NCI-H1436 treated with DMSO at 0.1 percent for 48 hours (cell line): ENCODE measurements at places on chromosomes 7 and 10.

DNA sequence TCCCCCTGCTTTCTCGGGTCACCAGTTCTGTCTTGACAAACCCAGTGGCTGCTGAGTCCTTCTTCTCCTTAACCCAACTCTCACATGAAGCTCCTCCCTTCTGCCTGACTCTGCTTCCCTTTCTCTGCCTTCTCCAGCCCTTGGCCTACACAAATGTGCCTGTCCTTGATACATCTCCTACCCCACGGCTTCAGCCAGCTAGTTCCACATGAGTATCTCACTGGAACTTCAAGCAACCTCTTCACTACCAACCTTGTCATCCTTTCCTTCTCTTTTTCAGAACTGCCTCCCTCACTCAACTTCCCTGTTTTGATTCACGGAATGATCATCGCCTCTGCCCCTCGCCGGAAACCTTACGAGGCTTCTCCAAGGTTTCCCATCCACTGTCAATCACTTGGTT is 55.9 kb downstream of the PDIA4 start:
- no peak for DNase-seq

DNA sequence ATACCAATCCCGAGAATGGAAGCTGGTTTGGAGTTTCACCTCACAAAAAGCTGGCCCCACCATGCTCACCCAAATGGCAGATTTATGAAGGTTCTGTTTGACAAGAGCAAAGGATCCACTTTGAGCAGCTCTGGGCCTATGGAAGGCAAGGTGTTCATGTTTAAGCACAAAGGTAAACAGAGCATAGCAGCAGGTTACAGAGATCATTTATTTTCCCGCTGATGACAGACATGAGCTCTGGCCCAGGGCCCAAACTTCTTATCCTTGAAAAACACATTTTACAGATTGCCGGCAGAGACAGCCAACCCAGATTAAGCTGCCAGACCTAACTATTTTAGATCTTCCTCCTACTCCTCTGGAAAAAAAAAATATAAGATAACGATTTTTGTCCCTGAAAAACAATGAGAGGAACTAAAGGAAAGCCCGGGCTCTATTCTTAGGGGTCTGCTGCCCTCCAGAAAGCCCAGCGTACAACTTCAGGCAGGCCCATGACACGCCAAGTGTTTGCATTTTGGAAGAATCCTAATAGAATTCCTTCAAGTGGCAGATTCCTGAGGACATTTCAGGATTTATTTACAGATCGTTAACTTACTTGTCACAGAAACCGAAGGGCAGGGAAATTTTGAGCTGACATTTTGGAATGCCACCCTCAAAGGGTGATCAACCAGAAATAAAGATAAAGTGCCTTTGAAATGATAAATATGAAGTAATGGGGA is 40.0 kb downstream of the SYPL1 start:
- peak; percentile 51 for DNase-seq

DNA sequence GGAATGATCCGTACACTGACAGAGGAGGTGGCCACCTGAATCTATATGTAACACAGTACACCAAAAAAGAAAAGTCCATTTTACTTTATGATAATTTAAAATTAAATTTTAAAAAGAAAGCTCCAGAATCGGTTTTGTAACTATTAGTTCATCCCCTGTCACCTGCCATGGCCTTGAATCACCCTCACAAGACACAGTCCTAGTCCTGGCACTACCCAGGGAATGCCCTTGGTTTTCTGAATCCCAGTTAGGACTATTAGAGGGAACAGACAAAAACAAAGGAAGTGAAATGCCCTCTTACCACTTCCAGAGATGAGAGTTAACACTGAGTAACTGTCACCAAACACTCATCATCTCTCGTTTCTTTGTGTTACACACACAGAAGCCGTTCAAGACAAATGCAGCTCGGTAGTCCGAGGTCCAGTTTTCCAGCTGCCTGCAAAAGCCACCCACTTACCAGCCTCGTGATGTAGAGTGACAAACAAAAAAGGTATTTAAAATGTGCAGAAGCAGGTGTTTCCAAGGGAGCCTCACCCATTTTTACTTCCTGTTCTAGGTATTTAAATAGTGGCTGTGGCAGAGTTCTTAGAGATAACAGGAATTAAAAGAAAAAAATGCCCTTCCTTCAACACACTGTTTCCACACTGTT is 6.1 kb downstream of the PTPRN2 start:
- DNase-seq: peak; percentile 27

DNA sequence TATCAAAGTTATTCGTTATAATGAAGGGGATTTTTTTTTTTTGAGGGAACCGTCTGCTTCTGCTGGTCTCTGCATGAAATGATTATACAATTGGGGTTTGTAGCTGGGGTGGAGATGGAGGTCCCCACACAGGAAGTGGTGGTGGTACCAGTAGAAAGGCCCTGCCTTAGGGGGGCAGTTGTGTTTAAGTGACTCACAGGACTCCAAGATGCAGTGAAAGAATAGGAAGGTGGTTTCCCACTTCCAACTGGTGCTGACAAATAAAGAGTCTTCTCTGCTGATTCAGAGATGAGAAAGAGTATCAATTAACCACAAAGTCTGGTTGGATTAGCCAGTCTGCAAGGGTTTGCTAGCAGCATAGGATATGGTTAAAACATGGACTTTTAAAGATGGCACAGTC is 376.0 kb downstream of the SORCS3 start:
- DNase-seq: no peak

GRCh38 chr7:63040966-63041610 is 957.6 kb upstream of the ZNF722 start:
- DNase-seq: no peak

DNA sequence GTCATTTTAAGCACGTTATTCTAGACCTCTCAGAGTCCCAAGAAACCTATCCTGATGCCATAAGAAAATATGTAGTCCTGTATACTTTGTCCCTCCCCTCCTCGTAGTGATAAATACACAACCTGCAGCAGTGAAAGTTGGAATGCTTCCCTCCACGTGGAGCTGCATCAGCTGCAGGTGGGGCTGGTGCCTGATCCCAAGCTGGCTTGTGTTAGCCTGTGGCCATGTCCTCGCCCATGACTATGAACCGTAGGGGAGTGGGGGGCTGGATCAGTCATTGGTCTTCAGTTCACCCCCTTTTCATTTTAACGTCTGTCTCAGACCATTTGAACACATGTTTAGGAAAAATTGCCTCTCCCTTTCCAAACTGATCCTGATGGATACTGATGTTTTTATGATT is 171.4 kb upstream of the HABP2 start:
- DNase-seq: no peak

GRCh38 chr10:45063591-45064231 is 63.0 kb downstream of the ZNF22 start:
- no peak for DNase-seq

DNA sequence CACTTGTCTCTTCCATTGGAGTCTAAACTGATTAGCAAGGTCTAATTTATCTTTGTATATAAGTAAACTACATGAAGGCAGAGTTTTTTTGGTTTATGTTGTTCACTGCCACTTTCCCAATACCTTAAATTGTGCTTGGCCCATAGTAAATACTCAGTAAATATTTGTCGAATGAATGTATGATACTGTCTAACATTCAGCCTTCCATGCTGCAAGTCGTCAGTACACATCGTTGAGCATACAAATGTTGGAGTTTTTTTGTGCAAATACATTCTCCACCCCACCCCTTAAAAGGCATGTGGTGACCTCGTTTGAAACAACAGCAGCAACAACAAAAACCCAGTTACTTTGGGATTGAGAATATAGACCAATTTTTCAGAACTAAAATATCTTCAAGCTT is 17.4 kb upstream of the IGF2BP3 start:
- no peak for DNase-seq

- DNase-seq: no peak
Measured at GRCh38 chr10:9911488-9911887, 1106.2 kb upstream of the CELF2 start.

GRCh38 chr7:1848911-1849311 is 178.8 kb downstream of the ELFN1 start:
- DNase-seq: no peak

DNA sequence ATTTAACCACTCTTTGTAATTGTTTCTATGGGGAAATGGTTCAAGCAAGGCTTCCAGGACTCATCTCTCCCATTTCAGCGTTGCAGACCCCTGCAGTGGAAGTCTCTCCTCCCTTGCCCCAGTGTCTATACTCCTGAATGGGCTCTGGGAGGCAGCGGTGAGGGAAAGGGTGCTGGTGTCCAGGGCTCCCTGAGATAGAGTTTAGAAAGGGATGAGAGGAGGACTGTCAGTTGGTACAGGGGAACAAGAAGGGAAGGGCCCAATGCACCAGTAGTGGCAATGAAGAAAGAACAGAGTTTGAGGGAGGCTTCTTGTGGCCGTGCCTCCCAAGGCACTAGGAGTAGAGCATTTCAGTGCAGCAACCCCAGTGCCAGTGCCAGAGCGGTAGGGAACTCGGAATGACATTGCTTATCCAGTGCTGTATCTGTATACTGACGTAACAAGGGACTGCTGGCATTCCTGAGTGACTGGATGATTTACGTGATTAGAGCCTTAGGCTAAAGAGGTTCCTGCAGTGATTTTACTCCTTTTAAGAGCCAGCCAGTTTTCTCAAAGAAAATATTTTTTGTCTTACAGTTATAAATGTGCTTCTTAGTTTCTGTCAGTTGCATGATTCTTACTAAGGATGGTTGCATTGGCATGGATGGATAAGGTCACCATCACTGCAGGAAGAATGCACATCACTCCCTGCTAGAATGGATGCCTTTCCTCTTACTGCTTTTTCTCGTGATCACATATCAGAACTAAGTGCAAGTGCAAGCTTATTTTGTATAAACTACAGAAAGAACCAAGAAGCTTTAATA is 28.0 kb downstream of the PRPF18 start:
- DNase-seq: no peak

DNA sequence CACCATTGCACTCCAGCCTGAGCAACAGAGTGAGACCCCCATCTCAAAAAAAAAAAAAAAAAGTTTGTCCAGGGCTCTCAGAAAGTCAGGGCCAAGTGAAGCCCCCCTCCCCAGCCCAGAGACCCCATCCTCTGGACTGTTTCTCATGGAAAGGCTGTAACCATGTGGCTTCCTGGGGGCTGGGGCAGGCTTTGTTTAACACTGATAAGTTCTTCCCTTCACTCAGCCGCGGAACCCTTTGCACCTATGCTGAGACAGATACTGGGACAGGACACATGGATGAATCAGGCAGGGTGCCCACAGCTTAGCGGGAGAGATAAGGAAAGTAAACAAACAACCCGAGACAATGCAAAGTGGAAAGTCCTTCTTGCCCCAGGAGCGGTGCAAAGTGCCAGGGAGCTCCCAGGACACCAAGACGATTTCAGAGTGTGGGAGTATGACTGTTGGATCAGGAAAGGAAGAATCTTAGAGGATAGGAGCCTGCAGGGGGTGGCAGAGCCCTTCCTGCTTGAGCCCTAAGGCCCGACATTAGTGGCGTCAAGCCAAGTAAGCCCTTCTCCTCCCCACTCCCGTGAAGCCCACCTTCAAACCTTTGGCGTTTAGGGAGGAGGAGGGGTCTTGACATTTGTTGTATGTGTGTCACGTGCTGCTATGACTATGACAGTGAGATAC is 11.6 kb downstream of the MLXIPL start:
- DNase-seq: no peak

- DNase-seq: no peak
Measured at GRCh38 chr10:5508786-5509185, 9.4 kb upstream of the CALML5 start.

- DNase-seq: peak; percentile 5
Measured at GRCh38 chr7:146116521-146117222, at the start of gene CNTNAP2. Gene CNTNAP2 (plus strand): TSS chr7:146116801. CDS start chr7:146116877, 76 bp downstream.

DNA sequence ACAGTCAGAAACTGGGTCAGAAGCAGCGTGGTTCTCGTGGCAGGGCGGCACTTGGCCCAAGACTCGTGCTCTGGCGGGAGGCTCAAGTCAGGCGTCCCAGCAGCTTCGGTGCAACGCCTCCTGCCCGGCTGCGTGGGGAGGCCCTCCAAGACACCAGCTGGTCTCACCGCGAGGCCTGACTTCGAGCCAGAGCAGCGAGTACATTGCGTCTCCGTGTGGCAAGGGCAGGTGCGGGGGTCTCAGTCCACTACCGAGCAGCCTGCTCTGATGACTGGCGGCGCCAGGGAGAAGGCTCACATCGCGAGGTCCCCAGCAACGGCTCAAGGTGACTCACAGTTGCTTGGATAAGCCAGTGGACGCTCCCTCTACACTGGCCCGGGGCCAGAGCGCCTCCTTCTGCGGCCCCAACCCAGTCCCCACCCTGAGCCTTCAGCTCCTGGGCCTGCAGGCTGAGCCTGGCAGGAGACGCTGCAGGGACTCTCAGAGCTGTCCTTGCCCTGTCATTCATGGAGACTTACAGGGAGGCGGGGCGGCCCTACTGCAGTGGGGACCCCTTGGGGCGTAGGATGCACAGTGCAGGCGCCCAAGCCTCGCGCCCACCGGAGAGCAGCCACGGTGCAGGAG is 41.9 kb upstream of the PRKAR1B start:
- no peak for DNase-seq

DNA sequence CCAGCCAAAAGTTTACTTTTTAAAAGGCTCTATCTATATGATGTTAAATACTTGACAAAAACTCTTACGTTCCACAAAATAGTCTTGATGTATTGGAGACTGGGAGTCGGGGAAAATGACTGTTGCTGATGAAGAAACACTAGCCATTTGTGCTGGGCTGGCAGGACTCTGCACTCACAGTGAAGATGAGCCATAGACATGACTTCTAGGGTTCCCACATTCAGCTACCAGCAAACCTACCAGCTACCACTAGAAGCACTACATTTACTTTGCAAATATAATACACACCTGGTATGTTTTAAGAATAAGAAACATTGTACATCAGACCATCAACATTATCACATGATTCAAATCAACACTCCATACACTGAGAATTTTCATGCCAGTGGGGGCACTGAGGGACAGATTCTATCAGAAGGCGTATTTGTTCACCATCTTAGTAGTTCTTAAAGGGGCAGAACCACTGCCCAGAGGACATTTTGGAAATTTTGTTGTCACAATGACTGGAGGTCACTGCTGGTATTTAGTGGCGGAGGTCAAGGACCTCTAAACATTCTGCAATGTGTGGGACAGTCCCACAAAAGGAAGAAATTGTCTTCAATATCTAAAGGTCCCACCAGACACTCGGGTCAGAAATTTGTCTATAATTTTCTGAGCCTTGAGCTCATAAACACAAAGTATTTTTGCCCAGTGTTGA is 52.3 kb downstream of the PARD3 start:
- no peak for DNase-seq

DNA sequence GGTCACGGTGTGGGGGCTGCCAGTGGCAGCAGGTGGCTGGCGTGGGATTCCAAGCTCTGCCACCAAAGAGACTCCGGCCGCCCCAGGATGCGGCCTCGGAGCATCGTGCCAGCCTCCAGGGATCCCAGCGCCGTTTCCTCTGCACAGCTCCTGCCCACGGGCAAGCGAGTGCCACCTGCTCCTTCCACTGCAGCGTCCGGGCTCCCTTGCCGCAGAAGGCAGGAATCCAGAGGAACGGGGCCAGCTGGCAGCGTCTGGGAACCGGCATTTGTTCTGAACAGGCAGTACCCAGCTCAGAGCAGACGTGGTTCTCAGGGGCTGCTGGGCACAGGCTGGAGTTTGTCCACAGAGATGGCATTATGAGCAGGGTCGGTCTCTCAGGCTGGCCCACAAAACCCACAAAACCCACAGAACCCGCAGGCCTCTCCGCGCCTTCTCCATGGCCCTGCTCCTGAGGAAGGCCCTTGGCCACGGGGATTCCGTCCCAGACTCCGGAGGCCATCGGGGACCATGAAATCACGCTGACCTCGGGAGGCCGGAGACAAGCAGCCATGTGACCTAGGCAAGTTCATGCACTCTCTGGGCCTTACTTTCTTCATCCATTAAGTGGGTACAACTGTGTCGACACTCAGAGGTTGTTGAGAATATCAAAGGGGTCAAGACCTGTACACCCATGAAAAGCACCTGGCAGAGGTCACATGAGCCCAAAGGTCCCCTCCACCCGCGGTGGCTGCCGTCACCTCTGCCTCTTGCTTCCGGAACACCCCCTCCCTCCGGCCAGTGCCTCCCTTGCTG is 72.1 kb upstream of the TNRC18 start:
- no peak for DNase-seq

- no peak for DNase-seq
Measured at GRCh38 chr10:7896297-7896696, 78.0 kb downstream of the TAF3 start.
